ENCODE measurements at places on chromosomes 1 and 21.

GRCh38 chr1:200438911-200439310 is 29.1 kb upstream of the ZNF281 start:
- DNase-seq = no peak

DNA sequence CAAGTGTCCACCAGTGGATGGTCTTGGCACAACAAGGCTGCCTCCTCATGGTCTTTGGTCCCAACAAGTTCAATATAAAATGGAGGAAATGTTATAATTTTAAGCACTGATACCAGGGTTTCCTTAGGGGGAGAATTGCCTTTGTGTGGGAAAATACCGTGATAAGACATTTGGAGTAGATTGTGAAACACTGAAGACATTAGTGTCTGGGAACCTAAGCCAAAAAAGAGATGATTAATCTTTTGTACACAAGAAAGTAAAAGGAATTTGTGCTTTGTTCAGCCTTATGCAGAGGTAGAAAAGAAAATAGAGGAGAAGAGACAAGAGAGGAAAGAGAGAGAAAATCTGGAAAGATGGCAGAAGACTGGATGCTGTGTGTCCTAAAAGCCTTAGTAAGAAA is 36.1 kb downstream of the ST6GALNAC3 start:
- no peak for DNase-seq

GRCh38 chr1:30639881-30640452 is 83.4 kb downstream of the MATN1 start:
- no peak for DNase-seq

DNA sequence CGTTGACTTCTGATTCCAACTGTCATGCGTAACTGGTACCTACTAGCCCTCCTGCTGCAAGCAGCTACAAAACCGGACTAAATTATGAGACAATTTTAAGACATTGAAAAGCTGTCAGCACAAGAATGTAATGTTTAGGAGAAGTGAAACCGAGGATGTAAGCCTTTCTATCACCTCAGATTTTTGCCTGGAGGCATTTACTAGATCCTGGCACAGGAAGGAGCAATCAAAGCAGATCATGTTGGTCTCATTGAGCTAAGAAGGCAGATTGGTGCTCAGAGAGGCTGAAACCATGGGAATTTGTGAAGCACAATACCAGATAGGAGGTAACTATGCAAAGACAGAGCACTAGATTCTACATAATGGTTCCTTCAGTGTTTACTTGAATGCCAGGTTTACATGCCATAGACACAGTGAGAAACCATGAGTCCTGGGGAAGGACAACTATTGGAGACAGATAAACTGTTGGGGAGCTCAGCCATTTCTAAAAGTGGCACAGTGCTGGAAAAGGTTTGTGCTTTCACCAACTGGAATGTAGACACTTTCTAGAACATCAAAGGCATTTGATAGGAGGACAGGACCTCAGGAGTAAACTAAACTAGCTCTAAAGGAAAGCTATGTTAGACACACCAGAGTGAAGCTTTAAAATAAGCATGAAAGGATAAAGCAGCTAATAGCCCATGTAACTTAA is 179.4 kb downstream of the LYPLAL1 start:
- no peak for DNase-seq

DNA sequence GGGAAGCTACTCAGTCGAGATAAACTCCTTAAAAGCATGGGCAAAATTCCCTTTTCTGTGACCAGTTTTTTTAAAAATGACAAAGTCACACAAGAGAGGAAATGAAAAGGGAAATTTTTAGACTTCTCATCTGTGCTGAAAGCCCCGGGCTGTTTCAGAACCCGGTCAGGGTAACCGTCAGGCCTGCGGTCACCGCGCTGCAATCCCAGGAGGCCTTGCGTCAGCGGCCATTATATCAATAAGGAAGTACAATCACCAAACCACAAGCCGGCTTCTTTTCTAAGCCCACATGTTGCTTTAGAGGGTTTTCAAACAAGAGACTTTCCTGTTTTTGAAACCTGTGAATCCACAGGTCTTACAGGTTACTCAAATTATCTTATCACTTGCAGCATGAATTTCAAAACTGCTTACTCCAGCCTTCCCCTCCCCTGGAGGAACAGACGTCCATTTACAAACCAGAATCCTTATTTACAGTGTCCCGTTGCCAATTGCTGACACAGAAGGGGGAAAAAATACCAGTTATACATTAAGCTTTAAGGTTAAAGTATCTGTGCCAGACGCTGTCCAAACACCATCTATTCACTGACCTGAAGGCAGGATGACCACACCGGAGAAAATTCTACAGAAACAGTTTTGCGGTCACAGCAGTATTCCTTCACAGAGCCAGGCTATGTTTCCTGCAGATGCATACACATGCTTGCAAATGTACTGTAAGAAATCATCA is 165.3 kb downstream of the TOMM20 start:
- peak; percentile 50 for DNase-seq

DNA sequence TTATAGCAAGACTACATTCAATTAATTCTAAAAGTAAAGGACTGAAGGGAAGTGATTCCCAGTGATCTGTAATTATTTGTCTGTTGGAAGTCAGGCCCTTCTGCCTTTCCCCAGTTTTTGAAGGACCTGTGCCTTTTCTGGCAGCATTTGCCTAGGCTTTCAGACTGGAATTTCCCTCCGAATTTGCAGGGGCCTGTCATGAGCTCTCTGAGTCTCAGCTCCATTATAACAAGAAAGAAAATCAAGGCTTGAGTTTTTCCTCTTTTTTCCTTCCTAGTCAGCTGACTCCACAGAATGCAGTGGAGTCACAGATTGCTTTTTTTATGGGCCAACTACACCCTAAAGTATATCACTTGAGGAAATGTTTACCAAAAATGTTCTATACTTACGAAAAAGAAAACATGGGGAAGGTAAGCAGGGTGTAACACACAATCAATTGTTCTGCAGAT is 1.1 kb downstream of the NR5A2 start:
- DNase-seq = no peak

GRCh38 chr1:204831186-204831585 is 39.5 kb upstream of the NFASC start:
- DNase-seq = no peak

DNA sequence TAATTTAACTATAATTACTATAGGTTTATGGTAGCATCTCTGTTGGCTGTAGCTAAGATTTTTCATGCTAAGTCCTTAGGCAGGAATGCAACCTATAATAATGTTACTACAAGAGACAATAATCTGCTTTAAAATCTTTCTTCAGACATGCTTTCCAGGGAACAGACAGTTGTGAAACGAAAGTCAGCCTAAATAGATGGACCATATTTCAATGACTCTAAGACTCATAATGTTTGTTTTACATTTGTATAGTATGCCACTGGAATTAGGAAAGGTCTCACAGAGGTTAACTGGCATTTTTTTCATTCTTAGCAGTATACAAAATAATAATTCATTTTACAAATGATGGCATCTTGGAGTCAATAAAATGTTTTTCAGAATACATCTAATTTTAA is 8.1 kb downstream of the RERE start:
- no peak for DNase-seq

GRCh38 chr1:175317779-175318178 is 125.2 kb upstream of the KIAA0040 start:
- DNase-seq = no peak

- no peak for DNase-seq
Observed at GRCh38 chr1:34926156-34926555, 3.3 kb downstream of the DLGAP3 start.

DNA sequence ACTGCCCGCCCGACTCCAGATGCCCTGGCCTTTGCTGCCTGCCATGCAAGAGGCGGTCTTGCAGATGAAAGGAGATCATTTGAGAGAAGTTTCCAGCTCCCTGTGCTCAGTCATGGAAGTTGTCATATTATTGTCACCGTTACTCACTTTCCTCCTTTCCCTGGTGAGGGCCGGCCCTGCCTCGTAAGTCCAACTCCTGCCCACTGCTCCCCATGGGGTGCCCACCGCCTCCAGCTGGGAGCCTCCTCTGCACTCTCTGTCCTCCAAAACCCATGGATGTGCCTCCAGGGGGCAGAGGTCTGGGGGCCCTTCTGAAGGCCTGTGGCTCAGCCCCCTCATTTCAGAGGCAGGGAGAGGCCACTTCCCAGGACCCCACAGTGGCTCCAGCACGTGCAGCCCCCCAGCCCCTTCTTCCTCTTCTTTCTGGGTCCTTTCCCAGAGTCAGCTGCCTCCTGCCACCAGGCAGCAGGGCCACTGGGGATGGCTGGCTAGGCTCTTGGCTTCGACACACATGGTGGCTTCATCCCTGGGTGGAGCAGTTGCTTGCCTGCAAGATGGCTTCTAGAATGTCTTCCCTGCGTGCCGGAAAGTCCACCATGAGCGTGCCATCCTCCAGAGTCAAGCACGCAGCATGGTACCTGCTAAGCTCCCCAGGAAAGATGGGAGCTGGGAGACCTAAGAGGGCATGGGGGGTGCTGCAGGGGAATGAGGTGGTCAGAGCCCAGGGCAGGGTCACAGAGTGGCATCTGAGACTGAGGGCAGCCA is 97.9 kb upstream of the RUNX3 start:
- DNase-seq = no peak

DNA sequence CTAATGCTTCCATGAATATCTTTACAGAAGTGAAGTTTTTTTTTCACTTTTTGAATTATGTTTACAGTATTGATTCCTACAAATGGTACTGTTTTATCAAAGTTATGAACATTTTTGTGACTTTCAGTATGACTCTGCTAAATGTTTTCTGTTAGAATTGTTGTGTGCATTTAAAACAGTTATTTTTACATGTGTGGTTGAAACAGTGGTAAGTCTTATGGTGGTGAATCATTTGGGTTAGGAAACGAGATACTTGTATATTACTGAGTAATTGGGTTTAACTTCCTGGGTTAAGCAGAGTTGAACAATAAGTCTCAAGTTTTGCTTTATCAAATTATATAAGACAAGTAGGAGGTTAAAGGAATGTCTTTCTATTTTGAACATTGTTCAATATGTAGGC is 66.8 kb downstream of the VPS13D start:
- DNase-seq = no peak

- DNase-seq = no peak
Observed at GRCh38 chr1:84427250-84428188, 29.2 kb downstream of the DNASE2B start.

DNA sequence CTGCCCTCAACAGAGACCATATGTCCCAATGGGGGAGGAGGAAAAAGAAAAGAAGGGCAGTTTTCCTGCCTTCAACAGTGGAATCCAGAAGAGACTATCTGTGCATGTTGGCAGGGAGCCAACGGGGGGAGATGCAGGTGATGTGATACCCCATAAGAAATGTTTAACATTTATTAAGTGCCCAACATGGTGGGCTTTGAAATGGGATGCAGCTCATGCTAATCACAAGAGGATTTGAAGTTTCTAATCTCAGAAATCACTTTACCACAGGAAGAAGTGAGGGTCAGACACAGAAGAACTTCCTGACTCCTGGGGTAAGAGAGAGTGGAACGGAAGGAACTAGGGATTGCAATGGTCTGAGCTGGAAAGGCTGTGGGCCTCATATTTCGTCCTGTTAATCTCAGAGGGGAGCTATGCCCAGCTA is 16.2 kb downstream of the CSRP1 start:
- no peak for DNase-seq

DNA sequence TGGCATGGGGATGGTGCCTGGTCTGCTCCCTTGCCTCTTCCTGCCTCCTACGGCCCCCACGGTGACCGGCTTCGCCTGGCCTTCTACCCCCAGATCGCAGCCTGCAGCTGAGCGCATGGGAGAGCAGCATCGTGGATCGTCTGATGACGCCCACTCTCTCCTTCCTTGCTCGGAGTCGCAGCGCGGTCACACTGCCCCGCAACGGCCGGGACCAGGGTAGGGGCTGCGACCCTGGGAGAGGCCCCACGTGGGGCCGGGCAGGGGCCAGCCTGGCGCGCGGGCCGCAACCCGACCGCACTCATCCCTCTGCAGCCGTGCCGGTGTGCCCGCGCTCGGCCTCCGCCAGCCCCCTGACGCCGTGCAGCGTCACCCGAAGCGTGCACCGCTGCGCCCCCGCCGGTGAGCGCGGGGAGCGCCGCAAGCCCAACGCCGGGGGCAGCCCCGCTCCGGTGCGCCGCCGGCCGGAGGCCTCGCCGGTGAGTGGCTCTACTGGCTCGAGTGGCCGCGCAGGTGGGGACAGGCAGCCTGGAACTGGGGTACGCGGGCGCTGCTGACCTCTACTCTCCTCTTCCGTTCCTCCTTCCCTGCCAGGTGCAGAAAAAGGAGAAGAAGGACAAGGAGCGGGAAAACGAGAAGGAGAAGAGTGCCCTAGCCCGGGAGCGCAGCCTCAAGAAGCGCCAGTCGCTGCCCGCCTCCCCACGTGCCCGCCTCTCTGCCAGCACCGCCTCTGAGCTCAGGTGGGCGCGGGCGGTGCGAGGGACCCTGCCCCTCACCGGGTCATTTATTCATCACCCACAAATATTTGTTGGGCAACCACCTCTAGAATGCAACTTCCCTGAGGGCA is 20.4 kb downstream of the MAP7D1 start:
- DNase-seq = no peak

GRCh38 chr1:167776151-167776550 is 54.4 kb downstream of the MPZL1 start:
- DNase-seq = no peak

DNA sequence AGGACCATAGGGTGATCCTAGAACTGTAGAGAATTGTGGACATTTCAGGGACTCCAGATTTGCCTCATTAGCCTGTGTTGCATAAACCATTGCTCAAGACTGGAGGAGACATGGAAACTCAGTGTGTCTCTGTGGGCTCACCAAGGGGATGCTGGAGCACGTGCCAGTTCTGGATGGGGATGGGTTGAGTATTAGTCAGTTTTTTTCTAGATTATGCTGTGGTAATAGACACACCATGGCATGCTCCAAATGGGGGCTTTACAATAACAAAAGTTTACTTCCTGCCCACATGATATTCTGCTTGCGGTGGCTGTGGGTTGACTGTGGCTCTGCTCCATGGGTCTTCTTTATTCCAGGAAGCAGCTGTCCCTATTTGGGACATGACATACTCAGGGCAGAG is 125.4 kb downstream of the FOXD2 start:
- DNase-seq = no peak

GRCh38 chr1:20440785-20441200 is 45.2 kb downstream of the CAMK2N1 start:
- DNase-seq = no peak

DNA sequence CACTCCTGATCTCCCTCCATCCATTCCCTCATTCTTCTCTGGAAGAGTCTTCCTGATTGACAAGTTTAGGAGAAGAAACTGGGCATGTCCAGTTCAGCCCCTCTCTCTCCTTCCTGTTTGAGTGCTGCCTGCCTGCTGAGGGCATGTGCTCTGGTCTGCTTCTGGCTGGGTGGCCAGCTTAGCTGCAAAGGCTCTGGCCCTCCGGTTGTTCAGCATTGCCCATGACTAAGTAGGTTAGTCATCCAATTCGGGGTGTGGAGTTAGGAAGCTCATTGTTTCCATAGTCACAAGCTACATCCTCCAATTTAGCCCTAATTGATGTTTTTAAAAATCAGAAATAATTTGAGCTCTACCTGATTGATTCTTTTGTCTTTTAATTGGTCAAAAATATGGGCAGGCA is 25.6 kb upstream of the PLA2G2E start:
- no peak for DNase-seq

DNA sequence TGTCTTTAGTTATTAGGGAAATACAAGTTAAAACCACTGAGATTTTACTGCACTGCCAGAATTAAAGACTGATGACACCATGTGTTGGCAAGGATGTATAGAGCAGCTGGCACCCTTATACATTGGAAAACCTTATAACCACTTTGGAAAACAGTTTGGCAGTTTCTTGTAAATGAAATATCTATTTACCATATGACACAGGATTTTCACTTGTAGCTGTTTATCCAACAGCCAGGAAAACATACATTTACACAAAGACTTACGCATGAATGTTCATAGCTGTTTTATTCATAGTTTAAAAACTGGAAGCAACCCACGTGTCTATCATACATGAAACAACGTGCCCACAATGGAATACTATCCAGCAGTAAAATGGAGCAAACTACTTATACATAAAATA is 45.3 kb downstream of the PRRC2C start:
- DNase-seq = no peak

- DNase-seq = no peak
Observed at GRCh38 chr1:95284420-95284819, 50.4 kb downstream of the RWDD3 start.
